ENCODE measurements at places on chromosomes 16 and 17.

- no peak for DNase-seq
Observed at GRCh38 chr16:48165961-48166578, 10.3 kb upstream of the ABCC12 start.

GRCh38 chr17:68053231-68054013 is 17.9 kb downstream of the KPNA2 start:
- DNase-seq: no peak

- no peak for DNase-seq
Observed at GRCh38 chr16:13808102-13808501, 111.9 kb upstream of the ERCC4 start.

DNA sequence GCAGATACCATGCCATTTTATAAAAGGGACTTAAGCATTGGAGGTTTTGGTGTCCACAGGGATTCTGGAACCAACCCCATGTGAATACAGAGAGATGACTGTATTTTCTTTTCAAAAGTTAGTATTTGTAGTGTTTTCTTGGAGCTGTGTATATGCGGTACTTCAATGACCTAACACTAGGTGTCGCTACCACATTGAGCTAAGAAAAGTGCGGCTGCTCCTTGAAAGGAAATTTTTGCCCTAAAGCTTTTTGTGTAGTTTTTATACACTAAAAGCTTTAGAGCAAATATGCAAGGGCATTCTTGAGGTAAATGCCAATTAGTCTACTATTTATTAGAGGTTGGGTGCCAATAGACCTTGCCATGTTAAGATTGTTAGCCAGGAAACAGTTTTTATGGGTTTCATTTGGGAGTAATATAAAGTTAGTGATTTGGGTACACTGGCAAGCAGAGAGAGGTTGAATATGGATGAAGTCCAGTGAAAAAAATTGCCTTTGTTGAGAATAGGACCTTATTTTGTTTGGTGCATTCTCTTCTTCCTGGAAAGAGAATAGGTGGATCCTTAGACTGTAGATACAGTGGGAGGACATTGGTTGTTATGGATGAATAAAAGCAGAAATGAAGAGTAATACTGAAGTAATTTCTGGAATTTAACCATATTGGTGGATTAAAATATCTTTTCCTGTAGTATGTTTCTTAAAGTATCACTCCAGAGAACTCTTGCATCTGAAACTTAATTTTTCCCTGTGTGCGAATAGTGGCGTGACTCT is 43.3 kb downstream of the BCAS3 start:
- peak; percentile 58 for DNase-seq

- DNase-seq: peak; percentile 69
Observed at GRCh38 chr17:35244341-35245195, 1.7 kb downstream of the SLFN5 start.

- no peak for DNase-seq
Observed at GRCh38 chr16:70658921-70659320, 12.6 kb downstream of the IL34 start.
